ENCODE measurements at places on chromosomes 4 and X.
A peak's percentile ranks its signal among the peaks of the same experiment; 100 is the strongest.

GRCh38 chrX:151505796-151506195 is 57.7 kb upstream of the PASD1 start:
- peak; percentile 87 for ATAC-seq

- no peak for ATAC-seq
Measured at GRCh38 chr4:156113138-156113765, 159.6 kb upstream of the CTSO start.

GRCh38 chr4:2292646-2293108 is 30.8 kb upstream of the MXD4 start:
- ATAC-seq: peak; percentile 62

GRCh38 chr4:114864060-114864459 is 249.4 kb downstream of the NDST4 start:
- ATAC-seq: no peak

GRCh38 chr4:105182211-105182610 is 35.5 kb downstream of the TET2 start:
- ATAC-seq: no peak

DNA sequence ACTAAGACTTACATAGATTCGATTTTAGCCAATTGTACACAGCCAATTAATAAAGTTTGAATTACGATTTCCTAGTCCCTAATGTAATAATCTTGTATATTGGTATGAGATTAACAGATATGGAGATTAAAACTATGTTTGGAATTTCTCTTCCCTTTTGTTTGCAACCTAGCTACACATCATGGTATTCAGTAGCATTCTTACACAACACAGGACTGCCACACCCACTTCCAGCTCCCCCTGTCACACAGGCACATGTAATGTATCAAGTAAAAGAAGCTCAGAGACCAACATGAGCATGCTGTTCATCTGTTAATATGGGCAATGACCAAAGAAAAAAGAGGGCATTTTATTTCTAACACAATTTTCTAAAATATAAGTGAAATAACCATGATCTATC is 12.8 kb downstream of the SLC6A14 start:
- no peak for ATAC-seq

DNA sequence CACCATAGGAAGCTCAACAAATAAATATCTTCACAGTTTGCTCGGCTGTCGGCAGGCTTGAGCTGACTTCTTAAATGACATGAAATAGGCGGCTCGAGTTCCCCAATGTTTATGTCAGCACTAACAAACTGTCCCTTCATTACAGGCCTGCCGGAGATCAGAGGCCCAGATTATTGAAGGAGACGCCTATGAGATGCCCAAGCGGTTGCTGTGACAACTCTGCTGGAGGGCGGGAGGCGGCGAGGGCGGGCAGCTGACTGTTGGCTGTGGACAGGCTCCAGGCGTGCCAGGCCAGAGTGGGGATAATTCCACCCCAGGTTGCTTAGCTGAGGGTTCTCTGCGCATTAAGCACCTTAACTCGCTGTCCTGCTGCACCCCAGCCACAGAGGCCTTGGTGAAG is 39.2 kb upstream of the MSX1 start:
- peak; percentile 74 for ATAC-seq

GRCh38 chr4:8766610-8767009 is 105.0 kb downstream of the HMX1 start:
- ATAC-seq: no peak

- peak; percentile 53 for ATAC-seq
Measured at GRCh38 chr4:72286185-72286584, 254.4 kb downstream of the NPFFR2 start.

DNA sequence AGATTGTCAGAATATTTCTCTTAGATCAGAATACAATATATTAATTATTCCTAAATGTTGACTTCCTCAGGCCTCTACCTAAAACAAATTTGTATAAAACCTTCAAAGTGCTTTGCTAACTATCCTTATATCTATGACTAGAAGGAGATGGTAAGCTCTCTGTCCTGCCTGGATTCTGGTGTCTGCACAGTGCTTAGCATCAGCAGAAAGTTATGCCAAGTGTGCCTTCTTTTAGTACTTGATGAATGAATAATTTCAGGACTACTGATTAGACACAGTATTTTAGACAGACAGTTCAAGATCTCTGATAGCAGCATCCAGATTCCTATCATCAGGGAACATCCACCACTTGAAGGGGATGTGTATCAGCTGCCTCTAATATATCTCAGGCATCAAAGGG is 242.4 kb upstream of the TLL1 start:
- ATAC-seq: no peak

GRCh38 chr4:24680746-24681448 is 96.5 kb upstream of the DHX15 start:
- no peak for ATAC-seq

GRCh38 chr4:169024762-169025161 is 14.7 kb upstream of the CBR4 start:
- peak; percentile 66 for ATAC-seq

- peak; percentile 83 for ATAC-seq
Measured at GRCh38 chrX:24963823-24964222, 51.9 kb downstream of the ARX start.

DNA sequence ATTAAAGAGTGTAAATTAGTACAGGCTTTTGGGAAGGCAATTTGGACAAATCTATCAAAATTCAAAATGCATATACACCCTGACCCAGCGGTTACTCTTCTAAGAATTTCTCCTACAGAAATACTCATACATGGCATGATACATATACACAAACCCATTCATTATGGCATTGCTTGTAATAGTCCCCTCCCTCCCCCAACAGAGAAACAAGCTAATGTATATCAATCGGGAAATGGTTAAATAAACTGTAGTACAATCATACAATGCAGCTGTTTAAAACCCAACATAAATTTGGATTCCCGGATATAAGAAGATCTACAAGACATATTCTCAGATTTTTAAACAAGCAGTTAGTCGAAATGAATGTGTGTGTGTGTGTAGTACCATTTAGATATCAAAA is 808 bp downstream of the HUWE1 start:
- no peak for ATAC-seq

GRCh38 chr4:86675548-86675947 is 81.4 kb downstream of the PTPN13 start:
- ATAC-seq: no peak

DNA sequence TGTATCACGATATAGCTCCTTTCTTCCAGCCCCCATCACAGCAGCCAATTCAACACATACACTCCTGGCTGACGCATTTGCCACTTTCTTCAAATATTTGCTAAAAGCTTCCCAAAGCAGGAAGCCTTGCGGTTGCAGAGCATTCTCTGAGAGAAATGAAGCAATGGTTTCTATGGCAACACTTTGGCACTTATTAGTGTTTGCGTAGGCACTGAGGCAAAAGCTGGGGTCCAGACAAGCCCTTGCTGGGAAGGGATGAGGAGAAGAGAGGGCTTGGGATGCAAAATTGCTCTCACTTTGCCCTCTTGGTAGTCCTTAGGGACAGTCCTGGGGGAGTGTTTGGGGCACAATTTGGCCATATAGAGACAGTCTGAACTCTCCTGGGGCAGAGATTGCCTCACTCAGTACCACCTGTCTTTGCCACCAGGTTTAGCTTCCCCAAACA is 55.0 kb upstream of the PAK3 start:
- no peak for ATAC-seq

DNA sequence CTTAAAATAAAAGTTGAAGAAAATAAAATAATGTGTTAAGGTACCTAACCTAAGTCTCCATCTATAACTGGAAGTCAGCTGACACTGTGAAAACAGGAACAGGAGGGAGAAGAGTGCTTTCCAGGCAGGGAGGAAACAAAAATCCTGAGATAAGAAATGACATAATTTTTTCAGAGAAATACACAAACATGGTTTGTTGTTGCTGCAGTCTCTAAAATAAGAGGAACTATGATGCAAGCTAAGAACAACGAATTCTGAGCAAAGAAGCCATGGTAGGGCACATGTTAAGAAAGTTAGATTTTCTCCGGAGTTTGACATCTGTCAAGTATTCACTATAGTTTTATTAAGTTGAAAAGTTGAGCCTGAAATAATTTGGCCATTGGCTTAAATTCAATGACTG is 26.9 kb downstream of the PAPSS1 start:
- ATAC-seq: no peak

DNA sequence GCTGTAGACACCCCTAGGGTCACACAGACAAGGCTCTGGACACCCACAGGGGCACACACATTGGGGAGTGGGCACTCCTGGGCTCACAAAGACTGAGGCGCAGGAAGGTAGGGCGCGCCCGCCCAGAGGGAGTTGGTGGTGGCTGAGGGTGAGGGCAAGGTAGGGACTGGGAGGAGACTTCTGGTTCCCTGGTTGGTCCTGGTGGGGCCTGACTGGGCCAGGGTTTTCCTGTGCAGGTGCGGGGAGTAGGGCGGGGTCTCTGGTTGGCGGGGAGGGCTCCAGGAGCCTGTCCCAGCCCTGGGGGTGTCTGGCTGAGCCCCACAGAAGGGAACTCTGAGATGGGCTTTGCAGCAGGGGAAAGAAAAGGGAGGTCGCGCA is 6.7 kb upstream of the WAS start:
- ATAC-seq: peak; percentile 7

GRCh38 chr4:42554072-42554471 is 102.8 kb downstream of the ATP8A1 start:
- ATAC-seq: no peak

DNA sequence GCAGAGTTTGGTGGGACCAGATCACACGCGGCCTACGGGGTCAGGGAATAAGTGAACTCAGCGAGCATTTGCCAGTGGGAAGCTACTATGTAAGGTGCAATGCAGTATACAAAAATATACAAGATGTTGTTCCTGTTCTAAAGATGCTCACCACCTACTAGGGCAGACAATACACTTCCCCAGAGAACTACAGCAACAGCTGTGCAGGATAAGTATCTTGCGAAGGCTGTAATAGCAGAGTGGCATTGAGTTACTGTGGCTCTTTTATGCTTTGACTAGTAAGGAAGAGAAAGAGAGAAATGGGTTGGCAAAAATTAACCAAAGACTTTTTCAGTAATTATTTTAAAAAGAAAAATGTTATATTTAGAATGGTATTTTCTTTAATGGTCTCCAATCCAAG is 61.2 kb downstream of the CDS1 start:
- no peak for ATAC-seq

DNA sequence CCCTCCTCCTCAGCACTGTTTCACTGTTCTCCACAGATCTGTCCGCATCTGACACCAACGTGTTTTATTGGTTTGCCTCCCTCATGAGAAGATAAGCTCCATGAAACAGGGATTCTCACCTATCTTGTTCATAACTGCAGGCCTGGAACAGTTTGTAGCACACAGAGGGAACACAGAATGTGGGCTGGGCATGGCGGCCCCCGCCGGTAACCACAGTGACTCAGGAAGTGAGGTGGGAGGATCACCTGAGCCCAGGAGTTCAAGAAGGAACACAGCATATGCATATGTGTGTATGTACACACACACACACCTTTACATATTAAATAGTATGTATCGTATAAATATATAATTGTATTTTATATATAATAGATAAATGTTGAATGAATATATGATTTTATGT is 168.6 kb downstream of the AFAP1 start:
- ATAC-seq: no peak

DNA sequence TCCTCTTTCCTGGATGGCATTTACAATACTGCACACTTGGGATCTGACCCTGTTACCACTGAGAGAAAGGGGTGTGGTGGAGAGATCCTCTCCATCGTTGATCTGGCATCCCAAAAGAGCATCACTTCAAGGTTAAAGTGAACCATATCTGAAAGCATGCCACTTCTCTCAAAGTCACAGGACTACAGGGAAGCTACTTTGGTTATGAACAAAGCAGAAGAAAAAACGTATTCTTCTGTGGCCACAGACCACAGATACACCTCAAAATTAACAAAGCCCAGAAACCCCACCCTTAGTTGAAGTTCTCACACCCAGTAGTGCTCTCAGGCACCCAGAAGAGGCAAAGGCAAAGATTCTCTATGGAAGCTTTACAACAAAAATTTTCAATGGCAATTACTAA is 108.3 kb downstream of the JADE1 start:
- no peak for ATAC-seq

DNA sequence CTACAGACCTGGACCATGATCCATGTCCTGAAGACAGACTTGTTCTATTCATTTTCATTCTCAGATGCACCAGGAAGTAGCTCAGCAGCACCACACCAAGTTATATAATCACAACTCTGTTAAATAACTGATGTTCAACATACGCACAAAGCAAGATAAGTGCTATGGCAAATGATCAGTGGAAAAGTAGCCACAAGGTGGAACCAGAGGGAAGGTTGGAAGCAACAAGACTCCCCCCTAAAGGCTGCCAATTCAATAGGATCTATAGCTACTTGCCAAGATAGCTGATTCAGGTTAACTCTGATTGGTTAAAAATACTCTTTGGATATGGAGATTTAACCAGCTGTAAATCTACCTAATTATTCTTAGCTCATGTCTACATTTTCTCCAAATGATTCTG is 23.7 kb upstream of the FAM47B start:
- peak; percentile 43 for ATAC-seq

GRCh38 chrX:101906136-101906796 is 25.6 kb downstream of the ZMAT1 start:
- ATAC-seq: no peak

DNA sequence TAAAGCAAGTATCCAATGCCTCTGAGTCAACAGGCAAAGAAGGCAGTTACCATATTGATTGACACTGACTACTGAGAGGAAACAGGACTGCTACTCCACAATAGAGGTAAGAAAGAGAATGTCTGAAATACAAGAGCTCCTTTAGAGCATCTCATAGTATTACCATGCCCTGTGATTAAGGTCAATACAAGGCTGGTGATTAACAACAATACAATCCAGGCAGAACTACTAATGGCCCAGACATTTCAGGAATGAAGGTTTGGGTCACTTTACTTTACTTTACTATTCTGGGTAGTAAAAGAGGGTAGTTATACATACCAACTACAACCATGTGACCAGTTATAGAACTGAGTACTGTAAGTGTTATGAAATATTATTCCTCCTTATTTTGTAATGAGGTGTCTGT is 44.5 kb downstream of the BRWD3 start:
- ATAC-seq: no peak

DNA sequence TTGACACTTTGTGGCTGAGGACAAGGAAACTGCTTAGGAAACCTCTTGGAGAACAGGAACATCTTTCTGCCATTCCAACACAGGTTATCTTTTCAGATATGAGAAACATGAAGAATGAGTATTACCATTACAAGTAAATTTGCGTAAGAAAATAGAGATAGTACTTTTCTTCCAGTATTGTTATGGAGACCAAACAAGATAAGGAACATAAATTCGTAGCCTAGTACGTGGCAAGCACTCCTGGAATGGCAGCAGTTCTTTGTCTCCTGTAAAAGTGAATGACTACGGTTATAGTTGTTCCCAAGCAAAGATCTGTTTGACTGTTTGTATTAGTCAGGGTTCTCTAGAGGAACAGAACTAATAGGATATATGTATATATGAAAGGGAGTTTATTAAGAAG is 843.1 kb downstream of the STIM2 start:
- ATAC-seq: no peak
